ENCODE measurements at places on chromosomes 12 and 14.
A peak's percentile ranks its signal among the peaks of the same experiment; 100 is the strongest.

GRCh38 chr14:77305696-77306095 lies 15.0 kb downstream of the POMT2 start:
- DNase-seq: no peak

- DNase-seq: no peak
Measured at GRCh38 chr12:50313256-50313931, 30.1 kb upstream of the LIMA1 start.

DNA sequence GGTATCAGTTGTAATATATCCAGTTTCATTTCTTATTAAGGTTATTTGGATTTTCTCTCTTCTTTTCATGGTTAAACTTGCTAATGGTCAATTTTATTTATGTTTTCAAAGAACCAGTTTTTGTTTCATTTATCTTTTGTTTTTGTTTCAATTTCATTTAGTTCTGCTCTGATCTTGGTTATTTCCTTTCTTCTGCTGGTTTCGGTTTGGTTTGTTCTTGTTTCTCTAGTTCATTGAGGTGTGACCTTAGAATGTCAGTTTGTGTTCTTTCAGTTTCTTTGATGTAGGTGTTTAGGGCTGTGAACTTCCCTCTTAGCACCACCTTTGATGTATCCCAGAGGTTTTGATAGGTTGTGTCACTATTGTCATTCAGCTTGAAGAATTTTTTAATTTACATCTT lies 145.6 kb upstream of the SLCO1B1 start:
- peak; percentile 5 for DNase-seq

DNA sequence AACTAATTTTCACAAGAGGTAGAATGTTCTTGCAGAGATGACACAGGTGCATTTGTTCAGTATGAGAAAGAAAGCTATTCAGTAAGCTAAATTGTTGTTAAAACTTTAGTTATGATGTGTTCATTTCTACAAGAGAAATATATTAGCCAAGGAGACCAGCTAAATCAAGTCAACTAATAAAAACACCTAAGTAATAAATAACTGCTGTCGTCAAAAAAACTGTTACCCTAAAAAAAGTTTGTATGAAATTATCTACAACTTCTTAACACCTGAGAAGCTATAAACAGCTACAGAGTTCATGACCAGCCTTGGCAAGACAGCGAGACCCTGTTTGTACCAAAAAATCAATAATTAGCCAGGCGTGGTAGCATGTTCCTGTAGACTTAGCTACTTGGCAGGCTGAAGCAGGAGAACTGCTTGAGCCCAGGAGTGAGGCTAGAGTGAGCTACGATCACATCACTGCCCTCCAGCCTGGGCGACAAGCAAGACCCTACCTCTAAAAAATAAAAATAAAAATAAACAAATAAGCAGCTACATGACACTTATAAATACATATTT lies 67.6 kb upstream of the AP4S1 start:
- DNase-seq: no peak

- DNase-seq: no peak
Measured at GRCh38 chr14:30748343-30748742, 126.0 kb upstream of the COCH start.

DNA sequence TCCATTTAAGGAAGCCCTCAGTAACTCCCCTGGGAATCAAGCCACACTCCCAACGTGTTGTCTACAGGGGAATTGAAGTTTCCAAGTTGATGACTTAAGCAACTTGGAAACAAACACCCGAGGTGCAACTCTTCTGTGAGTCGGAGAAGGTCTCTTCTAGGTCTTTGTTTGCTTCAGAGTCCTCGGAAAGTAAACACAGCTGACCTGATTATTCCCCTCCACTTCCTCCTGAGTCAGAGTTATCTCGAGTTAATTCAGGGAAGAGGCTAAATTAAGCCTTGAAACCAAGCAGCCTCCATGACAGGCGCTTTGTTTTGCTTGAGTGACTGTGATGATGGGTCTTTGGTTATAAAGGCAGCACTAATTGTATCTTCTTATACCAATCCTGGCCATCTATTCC lies 41.8 kb downstream of the TUNAR start:
- DNase-seq: no peak

- no peak for DNase-seq
Measured at GRCh38 chr12:92701441-92701840, 1.3 kb upstream of the PLEKHG7 start.

DNA sequence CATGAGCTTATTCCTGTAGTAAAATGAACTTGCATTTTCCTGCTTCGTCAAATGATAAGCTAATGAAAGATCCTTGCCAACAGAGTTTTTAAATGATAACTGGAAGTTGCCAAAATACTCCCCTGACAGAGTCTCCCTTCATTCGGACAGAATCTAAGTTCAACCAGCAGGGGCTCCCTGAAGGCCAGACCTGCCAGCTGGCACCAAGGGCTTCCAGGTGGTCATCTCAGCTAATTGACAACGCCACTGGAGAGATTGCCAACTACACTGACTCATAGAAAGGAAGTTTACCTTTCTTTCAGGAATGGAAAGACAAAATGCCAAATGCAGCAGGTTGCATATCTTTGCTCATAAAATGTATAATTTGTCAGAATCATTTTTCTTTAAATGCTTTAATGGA lies 462.8 kb downstream of the GXYLT1 start:
- no peak for DNase-seq

DNA sequence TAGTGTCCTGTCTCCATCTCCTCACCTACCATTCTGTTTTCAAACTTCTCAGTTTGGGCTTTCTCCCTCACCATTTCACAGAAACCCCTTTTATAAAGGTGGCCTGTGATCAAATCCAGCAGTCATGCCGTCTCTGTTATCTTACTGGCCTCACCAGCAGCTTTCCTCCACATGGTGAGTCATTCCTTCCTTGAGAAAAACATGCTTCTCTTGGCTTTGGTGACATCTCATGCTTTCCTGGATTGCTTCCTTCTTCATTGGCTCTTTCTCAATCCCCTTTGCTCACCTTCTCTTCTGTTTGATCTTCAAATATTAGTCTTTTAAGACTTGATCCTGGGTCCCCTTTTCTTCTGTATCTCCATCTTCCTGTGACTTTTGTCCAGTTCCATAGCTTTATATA lies 164.9 kb downstream of the ANO4 start:
- no peak for DNase-seq

DNA sequence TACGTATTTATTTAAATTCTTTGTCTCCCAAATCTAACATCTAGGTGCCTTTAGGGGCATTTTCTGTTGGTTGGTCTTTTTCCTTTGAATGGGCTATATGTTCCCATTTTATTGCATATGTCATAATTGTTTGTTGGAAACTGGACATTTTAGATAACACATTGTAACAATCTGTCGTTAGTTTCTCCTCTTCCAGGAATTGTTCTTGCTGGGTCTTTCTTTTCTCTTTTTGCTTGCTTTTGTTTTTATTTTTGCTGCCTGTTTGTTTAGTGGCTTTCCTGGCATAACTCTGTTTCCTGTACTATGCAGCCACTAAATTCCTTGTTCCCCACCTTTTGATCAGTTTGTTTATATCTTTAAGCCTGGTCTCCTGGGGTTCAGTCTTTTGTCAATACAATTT lies 244.3 kb upstream of the RTL1 start:
- DNase-seq: no peak

DNA sequence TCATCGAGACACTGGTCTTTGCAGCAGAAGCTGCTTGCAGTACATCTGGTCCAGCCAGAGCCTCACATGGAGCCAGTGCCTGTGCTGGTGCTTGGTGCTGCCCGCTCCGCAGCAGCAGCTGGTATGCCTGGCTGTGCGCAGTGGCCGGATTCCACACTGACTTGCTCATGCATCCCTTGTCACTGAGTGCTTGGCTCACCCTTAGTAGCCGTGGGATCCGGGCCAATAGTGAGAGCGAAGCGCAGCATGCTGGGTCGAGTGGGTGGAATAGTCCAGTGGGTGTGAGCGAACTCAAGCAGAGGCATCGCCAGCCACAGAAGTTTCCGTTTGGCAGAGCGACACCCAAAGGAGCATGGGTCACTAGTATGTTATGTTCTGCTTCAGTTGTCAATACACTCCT lies 10.1 kb upstream of the FBXO33 start:
- DNase-seq: no peak

GRCh38 chr12:82673698-82674097 lies 13.0 kb upstream of the TMTC2 start:
- no peak for DNase-seq

- DNase-seq: no peak
Measured at GRCh38 chr14:27916326-27916725, 850.3 kb upstream of the FOXG1 start.

DNA sequence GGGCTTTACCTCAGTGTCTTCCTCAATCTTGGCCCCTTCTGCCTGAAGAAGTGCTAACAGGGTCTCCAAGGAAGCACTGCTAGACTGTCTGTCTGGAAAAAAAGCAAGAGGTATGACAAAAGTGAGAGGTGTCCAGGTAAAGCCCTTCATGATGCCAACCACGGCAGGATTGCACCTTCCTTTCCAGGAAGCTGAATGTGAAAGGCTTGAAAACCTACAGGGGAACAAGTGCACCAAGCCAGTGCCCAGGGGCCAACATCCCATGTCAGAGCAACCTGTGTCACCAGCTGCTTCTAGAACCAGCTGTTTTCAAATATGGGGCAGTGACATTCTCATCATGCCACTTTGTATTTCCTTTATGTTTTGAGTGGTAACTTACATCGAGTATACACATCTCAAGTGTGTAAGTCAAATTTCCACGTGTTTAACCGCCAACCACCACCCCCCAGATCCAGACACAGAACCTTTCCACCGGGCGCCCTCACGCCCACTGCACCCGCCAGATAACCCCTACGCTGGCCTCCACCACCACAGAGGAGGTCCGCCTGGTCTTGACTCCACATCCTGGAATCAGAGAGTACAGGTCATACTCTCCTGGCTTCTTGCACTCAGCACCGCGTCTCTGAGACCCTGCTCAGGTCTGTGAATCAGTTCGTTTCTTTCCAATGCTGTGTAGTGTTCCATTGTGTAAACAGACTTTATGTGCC lies 27.3 kb downstream of the VPS37B start:
- no peak for DNase-seq

- DNase-seq: no peak
Measured at GRCh38 chr14:73225496-73225895, 11.8 kb upstream of the PAPLN start.

GRCh38 chr12:4567073-4567881 lies 5.3 kb downstream of the DYRK4 start:
- DNase-seq: no peak

DNA sequence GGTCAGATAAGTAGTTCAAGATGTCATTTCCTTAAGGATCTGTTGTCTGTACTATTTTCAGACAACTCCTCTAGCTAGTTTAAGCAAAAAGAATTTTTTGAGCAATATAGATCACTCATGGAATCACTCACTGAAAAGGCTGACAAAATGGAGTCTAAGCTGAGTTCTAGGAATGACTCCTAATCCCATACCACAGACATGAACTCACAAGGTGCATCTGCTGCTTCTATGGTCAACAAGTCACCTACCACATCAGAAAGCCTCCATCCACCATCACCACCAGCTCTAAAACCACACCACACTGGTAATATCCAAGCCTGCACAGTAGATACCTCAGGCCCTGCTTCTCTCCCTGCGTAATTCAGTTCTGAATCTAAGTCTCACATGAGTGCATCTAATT lies 33.0 kb downstream of the PWP1 start:
- no peak for DNase-seq

GRCh38 chr12:6341417-6342139 lies at the start of gene TNFRSF1A:
Gene TNFRSF1A, minus strand, starts transcription at chr12:6342076. Its CDS starts 262 bp downstream, at chr12:6341814.
- DNase-seq: peak; percentile 57

DNA sequence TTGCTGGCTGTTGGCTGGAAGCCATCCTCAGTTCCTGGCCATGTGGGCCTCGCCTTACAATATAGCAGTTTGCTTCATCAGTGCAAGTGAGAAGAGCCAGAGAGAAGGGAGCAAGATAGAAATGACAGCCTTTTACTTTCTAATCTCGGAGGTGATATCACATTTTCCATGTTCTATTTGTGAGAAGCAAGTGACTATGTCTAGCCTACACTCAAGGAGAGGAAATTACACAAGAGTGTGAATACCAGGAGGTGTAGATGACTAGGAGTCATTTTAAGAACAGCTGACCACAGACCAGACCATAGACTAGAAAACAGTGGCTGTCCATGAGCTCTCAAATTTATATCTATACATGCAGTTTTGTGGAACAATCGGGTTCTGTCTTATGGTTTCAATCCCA lies 163.0 kb upstream of the NRXN3 start:
- no peak for DNase-seq

DNA sequence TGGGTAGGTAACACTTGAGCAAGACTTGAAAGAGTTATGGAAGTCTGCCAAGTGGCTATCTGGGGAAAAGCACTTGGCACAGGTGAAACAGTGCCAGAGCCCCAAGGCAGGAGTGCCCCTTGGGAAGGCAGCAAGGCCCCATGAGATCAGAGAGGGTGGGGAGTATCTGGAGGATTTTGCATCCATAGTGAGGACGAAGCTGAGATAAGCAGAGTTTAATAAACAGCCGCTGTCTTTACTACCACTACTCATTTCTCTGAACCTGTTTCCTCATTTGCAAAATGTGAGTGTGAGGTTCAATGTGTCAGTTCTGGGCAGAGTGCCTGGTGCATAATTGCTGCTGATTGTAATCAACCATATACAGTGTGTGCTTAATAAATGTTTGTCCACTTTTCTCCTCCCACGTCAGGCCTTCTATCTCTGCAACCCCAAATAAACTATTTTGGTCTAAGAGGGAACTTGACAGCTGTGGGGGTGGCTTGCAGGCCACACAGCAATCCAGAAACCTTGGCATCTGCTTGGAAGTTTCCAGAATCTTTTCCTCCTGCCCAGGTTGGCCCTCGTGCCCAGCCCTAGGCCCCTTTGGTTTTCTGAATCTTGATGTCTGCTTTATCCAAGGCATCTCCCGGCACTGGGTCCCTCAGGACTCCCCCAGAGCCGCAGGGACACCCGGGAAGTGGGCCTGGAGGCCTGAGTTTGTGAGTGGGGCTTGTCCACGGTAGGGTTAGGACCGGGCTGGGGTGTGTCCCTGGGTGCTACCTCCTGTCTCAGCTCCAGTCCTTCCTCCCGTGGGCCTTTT lies 4.5 kb downstream of the ABCB9 start:
- DNase-seq: no peak

DNA sequence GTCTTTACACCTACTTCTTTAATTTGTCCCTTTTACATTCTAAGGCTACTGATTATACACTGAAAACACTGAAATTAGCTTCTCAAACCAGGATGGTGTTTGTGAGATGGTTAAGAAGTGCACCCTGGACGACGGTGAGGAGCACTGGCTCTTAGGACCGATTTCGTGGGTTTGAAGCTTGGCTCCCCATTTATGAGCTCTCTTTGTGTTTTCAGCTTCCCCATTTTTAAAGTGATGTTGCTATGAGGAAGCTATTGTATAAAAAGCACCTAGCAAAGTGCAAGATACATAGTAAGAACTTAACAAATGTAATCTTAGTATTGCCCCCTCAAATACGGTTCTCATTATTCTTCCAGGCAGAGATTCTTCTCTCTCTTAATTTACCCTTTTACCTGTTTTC lies 4.7 kb downstream of the NFYB start:
- DNase-seq: no peak

All from CD4-positive, alpha-beta T cell treated with Interleukin-17A for 1 hour (primary cell).